Activated naive CD4-positive, alpha-beta T cell treated with anti-CD3 and anti-CD28 coated beads, Interleukin-2, amount 50 U/mL, for 16 hours (primary cell): ENCODE measurements at places on chromosomes 4 and X.

GRCh38 chr4:67091673-67092072, 453.6 kb downstream of the CENPC start:
- no peak for DNase-seq

- peak; percentile 23 for DNase-seq
Observed at GRCh38 chr4:56656346-56656643, 24.8 kb downstream of the HOPX start.

GRCh38 chrX:148466292-148466691, 34.1 kb upstream of the AFF2 start:
- no peak for DNase-seq

GRCh38 chr4:13920111-13920875, 292.8 kb upstream of the BOD1L1 start:
- no peak for DNase-seq

GRCh38 chr4:77454858-77455257, 150.8 kb upstream of the CXCL13 start:
- DNase-seq: no peak

DNA sequence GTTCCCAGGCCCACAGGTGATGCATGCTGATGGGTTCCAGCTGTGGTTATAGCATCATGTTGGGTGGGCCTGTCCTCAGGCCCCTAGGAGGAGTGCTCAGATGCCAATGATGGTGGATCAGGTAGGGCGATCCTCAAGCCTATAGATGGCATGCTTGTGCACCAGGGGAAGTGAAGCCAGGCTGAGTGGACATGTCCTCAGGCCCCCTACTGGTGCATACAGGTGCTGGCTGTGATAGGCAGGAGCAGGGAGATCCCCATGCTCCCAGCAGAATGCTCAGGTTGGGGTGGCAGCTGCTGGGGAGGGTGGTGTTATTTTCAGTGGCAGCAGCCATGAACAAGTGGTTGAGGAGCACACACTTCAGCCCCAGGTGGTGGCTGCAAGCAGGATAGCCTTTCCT, 96.0 kb downstream of the SMARCA1 start:
- no peak for DNase-seq

DNA sequence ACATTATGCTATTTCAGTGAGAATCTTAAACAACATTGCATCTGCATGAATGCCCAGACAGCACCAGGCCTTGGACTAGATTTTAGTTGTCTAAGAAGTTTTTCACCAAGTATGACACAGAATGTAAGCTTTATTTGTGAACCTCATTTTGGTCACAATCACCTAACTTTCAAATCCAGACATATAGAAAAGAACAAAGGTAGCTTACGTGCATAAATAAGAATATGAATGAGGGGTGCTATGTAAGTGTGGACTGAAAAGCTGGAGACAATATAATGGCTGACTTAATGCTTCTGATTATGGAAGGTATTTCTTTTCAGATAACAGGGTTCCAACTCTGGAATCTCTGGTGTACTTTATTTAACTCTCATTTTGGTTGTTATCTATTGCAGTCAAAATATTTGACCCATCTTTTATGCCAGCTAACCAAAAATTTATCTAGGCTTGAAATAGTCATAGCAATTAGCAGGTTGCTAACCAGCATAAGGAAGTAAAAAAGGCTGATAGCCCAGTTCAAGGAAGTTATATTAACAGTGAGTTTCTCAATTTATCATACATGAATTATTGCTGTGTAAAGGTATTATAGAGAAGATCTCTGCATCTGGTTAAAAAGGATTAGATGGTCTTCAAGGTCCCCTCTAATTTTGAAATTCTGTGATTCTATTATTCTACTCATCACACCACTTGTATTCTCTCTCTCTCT, 36.5 kb downstream of the SLC7A11 start:
- DNase-seq: no peak

DNA sequence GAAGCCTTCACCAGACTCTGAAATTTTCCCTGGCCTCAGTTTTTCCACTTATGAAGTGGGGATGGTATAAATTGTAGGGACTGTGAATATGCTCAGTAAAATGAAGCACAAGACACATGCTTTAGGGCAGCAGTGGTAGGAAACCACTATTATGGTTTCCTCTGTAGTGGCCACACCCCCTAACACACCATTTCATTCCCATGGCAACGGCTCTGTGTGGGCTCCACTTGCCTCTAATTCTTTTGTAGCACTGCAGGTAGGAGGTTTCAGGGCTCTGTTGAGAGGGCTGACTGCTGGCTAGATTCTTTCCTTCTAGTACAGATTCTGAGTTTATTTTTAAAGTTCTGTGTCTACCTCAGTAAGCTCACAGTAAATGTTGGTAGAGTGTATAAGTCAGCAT, 3.5 kb upstream of the VMA21 start:
- DNase-seq: peak; percentile 40

GRCh38 chrX:52923781-52924241, 26.7 kb downstream of the FAM156B start:
- DNase-seq: no peak

- DNase-seq: no peak
Observed at GRCh38 chr4:169314906-169315305, 44.1 kb upstream of the SH3RF1 start.

GRCh38 chrX:1528186-1528883, 8.7 kb downstream of the P2RY8 start:
- no peak for DNase-seq

GRCh38 chr4:109083911-109084310, 218.5 kb downstream of the COL25A1 start:
- DNase-seq: no peak

DNA sequence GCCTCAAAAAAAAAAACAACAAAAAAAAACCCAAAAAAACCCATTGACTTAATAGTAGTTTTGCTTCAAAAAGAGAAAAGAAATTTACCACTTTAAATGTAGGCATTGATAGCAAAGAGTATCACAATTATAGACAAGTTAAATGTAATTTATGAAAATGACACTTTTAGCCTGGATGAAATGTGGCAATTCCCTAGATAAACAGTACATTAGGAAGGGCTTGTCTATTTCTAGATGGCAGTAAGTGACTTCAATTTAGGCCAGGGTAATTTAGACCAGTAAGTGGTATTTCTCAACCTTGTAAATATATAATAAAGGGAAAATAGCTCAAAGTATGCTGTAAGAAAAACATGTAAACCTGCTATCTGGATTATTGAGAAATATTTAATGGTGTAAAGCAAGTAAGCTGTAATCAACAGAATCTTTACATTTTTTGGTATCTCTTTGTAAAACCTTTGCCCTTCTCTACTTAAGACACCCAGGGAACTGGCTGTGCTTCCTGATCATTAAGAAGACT, 103.7 kb upstream of the RAPGEF2 start:
- no peak for DNase-seq

DNA sequence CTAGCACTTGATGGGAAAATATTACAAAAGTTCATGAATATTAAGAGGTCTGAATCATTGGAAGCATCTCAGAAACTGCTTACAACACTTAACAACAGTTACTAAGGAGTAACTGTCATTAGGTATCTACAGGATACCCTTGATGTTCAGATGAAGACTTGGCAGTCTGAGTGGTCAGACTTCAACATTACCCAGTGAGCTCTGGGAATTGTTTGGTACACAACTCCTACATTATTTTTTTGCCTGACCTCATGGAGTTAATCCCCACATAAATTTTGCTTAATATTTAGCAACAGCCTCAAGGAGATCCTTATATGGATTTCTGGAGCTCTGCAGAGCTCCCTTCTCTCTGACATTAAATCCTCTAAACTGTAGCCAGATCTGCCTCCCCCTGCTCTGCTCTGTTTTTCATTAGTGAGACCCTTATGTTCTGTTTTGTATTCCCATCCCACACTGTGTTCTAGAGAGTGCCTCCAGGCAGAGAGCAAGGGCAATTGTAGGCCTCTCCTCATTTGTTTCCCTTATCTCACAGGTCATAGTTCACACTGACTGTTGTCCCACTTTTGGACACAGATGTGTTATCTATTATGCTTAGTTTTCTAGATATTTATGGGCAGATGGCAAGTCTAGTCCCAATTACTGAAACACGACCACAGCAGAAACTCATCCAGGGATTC, 368.8 kb downstream of the GASK1B start:
- DNase-seq: no peak

- no peak for DNase-seq
Observed at GRCh38 chr4:13484749-13485221, 645 bp upstream of the RAB28 start.

DNA sequence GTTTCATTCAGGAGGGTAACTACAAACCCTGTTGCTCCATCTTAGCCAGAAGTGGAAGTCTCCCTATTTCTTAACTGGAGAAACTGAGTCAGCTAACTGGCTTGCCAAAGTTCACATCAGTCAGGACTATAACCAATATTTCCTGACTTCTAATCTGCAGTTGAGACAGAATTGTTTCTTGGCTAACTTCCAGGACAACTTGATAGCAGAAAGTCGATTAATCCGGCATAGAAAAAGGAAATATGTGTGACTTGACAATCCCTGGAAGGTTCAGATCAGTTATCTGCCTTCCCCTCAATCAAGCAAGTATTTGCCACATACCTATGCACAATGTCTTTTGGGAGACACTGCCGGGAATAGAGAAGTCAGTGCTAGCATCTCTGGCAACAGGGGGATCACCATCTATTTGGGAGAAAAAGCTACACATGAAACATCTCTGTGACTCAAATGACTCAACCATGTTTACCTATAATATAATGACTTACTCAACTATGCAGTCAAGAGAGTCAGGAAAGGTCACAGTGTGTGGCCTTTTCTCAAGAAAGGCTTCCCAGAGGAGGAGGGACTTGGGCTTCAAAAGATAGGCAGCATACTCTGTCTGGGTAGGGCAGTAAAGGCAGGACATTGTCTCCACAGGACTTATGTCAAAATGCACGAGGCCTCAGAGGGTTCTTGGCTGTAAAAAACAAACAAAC, 12.4 kb upstream of the LONRF3 start:
- no peak for DNase-seq

- DNase-seq: no peak
Observed at GRCh38 chr4:139606579-139607501, 50.8 kb upstream of the SETD7 start.

GRCh38 chr4:172787111-172787510, 381.5 kb upstream of the GALNT7 start:
- no peak for DNase-seq

GRCh38 chrX:115957862-115958490, 212.6 kb upstream of the AGTR2 start:
- no peak for DNase-seq

GRCh38 chr4:102076622-102077021, 268.7 kb downstream of the SLC39A8 start:
- DNase-seq: no peak
